ENCODE measurements at places on chromosomes 3 and 15. TPM values are rescaled to one million over a fixed set of nuclear protein-coding genes. Genes with fewer than 3 reads are reported as not detected.
A peak's percentile ranks its signal among the peaks of the same experiment; 100 is the strongest.

The SH3BP5 gene
- 11.1 TPM for polyA plus RNA-seq

The GOLGA8T gene
- polyA plus RNA-seq = not detected

The TGM5 gene
- polyA plus RNA-seq = not detected

The WWTR1 gene
- 54.8 TPM for polyA plus RNA-seq

The BLOC1S6 gene
- 30.4 TPM for polyA plus RNA-seq

The SERPINI2 gene
- polyA plus RNA-seq = not detected

The SAMMSON gene
- not detected for polyA plus RNA-seq

DNA sequence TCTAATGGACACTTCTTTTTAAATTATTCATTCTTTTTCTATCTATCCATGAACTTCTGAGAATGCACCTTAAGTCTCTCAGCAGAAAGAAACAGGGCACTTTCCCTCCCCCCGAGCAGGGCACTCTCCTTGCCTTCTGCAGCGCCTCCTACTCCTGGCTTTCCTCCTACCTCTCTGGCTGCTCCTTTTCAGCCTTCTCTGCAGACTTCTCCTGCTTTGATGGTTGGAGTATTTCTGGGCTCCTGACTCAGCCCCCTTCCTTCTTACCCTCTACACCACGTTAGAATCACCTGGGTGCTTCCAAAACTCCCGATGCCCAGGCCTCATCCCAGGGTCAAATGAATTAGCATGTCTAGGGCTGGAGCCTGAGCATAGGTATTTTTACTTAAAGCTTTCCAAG is 3.4 kb downstream of the SCN5A start:
- DNase-seq = no peak

- DNase-seq = peak; percentile 77
These were observed 53.9 kb downstream of the C3orf38 start for GRCh38 chr3:88203642-88204055.

DNA sequence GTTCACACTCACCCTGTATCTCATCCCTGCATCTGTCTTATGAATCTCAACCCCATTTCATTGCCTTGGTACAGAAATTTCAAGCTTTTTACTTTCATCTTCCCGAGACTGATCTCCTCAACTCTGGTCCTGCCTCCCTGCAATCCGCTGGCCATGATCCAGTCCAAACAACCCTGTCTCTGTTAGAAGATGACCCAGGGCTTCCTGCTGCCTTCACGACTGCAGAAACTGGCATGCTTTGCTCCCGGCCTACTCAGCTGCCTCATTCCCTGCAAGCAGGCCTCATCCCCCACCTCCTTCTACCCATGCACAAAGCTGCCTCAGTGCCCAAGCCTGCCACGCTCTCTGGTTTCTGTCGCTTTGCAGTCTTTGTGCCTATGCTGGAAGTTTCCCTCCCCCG is 12.4 kb downstream of the HES1 start:
- DNase-seq = peak; percentile 73

GRCh38 chr3:12894629-12895028 is 53.3 kb upstream of the RPL32 start:
- DNase-seq = peak; percentile 82

GRCh38 chr15:48149858-48150257 is 28.2 kb downstream of the MYEF2 start:
- DNase-seq = no peak

DNA sequence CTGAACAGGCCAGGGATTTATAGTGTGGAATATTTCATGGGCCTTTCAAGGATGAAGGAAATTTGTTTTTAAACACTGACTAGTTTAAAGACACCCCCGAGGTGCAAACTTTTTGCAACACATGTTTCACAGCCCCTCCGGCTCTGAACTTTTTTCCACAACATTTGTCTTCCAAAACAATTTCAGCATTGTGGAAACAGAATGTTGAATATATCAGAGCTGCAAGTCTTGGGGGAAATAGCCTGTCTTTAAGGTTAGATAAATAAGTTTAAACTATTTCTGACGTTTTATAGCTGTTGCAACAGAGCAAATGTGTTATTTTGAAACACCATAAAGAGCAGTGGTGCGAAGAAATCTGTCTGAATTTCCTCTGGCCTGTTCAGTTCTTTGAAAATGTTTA is 229.2 kb upstream of the GOLGA6L4 start:
- no peak for DNase-seq

DNA sequence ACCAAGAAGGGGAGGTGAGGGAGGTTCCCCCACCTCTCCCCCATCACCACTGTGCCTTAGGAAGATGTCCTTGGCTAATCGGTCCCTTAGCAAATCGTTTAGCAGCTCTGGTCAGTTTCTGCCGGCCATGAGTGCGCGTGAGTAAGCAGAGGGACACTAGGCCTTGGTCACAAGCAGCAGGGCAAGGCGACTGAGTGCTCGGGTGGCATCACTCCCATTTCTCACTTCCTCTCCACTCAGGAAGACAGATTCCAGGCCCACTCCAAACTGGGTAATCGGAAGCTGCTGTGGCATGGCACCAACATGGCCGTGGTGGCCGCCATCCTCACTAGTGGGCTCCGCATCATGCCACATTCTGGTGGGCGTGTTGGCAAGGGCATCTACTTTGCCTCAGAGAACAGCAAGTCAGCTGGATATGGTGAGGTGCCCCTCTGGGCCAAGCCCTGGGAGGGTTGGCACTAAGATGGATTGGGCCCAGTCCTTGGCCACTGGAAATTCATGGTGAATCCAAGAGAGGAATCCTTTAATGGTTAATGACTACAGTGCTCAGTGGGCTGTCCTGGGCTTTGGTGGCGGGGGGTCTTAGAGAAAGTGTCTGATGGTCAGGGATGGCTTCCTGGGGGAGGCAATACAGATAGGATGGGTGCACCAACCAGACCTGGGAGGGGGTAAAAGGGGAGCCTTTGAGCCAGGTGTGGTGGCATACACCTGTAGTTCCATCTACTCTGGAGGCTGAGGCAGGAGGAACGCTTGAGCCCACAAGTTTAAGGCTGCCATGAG is 4.0 kb downstream of the PARP3 start:
- no peak for DNase-seq

DNA sequence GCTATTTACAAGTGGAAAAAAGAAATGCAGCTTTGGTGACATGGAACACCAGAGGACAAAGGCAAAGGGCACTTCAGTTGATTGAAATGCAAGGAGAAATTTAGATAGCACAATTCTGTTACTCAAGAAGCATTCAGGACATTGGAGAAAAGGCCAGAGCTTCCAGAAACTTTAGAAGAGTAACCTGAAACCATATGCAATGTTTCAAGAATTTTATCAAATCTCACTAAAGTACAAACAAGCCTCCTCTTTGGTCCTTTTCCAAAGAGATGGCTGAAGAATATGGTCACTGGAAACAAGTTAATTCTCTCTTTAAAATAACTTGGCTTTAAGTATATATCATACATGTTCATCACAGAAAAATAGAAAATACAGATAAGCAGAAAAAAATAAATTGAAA is 14.6 kb upstream of the LMOD3 start:
- peak; percentile 29 for DNase-seq

DNA sequence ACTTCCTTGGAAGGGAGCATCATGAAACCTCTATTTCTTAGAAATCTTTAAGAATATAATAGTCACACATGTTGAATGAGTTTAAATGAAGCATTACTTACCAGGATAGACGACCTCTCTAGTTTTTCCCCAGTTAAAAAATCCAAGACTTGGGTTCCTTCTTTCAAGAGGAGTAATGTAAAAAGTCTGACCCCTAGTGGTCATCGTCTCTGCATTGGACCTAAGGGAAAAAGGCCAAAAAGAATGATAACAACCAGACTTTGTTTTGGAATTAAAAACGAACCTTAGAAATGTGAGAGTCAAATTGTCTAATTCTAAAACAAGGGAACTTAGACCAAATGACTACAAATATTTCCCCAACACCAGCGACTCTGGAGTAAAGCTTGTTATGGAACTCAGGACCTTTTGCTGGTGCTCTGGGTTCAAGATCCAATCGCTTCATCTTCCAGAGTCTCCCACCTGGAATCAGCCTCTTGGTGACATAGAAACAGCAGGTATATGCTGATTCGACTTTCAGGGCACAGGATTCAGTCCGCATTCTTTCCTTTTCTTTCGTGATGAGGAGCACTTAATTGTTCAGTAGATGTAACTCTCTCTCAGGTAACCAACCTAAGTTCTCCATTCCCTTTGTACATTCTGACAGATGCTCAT is 214.8 kb upstream of the TPRG1 start:
- DNase-seq = peak; percentile 74

DNA sequence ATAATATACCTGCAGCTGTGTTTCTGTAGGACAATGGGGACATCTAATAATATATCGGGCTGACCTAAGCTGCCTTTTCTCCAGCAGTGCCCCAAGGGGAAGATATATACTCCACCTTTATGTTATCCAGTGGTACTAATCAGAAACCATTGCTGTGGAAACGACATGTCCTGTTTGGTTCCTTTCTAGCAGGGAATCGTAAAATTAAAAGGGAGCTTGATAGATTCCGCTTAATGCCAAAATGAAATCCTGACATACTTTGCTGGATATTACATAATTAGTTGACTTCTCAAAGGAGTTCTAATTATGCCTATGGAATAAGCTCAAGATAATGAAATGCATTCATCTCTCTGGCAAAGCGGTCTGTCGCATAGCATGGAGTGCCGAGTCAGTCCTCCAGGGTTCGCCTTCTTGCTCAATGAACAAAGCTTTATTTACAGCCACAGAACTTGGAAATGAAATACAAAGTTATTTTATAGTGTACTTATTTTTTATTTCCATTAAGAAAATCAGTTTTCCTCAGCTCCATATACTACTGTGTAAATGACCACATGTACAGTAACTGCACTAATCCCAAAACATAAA is 262.8 kb downstream of the LRTM1 start:
- no peak for DNase-seq

DNA sequence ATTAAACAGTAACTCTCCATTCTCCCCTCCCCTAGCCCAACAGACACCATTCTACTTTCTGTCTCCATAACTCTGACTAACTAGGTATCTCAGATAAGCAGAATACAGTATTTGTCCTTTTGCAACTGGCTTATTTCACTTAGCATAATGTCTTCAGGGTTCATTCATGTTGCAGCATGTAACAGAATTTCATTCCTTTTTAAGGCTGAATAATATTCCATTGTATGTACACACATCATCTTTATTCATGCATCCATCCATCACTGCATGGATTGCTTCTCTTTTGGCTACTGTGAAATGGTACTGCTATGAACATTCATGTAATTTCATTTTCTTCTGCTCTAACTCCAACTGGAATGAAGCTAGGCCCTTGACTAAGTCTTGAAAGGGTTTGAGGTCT is 2.0 kb upstream of the PTPN23 start:
- DNase-seq = no peak

GRCh38 chr3:186152889-186153292 is 44.0 kb upstream of the ETV5 start:
- no peak for DNase-seq

DNA sequence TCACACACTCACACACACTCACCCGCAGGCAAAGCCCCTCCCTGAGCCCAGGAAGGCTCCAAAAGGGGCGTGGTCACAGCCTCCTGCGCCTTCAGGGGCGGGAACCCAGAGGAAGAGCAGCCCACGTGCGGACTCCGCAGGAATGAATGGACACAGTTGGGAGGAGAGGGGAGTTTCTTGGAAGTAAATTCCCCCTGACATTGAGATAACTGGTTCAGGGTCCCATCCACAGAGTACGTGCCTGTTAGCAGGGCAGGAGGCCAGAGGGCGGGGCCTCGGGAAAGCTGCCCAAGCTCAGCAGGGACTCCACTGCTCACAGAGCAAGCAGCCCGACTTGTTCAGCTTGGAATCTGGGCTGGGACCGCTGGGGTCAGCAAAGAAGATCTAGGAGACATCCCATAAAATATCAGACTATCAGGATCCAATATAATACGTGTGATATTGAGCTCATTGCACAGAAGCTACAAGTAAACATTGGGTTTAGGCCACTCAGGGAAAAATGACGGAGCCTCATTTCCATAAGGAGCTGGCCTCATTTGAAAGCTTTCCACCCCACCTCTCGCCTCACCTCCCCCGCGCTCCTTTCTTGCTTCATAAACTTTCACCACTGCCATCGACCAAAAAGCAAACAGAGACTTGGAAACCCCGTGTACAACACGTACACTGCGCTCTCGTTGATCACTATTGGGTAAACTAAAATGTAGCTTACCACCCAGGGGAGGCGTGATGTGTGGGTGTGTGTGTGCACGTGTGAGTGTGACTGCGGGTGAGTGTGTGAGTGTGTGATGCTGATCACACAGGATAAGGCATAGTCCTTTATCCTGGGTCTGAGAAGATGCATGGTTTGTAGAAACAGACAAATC is 36.0 kb downstream of the TM2D3 start:
- DNase-seq = peak; percentile 69

GRCh38 chr3:14118400-14119381 is 6.0 kb downstream of the CHCHD4 start:
- peak; percentile 85 for DNase-seq

GRCh38 chr15:40764629-40765103 is 798 bp downstream of the GCHFR start:
- DNase-seq = peak; percentile 31

DNA sequence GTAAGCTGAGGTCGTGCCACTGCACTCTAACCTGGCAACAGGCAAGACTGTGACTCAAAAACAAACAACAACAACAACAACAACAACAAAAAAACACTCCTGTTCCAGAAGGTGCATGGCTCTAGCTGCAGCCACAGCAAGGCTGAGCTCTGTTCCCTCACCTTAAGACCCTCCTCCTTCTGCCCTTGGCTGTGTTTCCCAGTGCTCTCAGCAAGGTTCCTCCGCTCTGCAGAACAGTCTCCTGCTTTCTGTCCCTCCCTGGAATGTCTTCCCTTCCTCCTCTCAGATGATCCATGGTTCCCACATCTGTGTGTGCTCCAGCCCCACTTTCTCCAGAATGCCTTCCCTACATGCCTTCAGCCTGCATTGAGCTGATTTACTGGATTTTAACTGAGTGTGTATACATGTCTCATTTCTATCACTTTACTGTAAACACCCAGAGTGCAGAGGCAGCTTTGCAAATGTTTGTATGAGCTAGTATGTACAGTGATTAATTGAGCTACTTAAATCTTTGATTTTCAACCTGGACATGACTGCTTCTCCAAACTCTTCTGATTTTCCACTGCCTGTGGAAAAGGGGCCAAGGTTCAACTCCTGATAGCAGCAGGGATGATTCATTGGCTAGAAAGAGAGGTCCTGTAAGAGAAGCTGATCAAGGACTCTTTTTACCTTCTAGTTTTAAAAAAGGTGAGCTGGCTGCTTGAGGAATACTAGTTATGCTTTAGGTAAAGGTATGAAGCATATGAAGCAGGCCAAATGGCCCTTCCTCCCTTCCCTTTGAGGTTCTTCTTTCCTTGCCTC is 14.7 kb downstream of the ANKUB1 start:
- DNase-seq = no peak

GRCh38 chr15:95162967-95163531 is 931.7 kb downstream of the MCTP2 start:
- peak; percentile 38 for DNase-seq
